ENCODE measurements at places on chromosomes 7 and 10.

GRCh38 chr10:48627984-48628609, 23.2 kb upstream of the ARHGAP22 start:
- no peak for DNase-seq

DNA sequence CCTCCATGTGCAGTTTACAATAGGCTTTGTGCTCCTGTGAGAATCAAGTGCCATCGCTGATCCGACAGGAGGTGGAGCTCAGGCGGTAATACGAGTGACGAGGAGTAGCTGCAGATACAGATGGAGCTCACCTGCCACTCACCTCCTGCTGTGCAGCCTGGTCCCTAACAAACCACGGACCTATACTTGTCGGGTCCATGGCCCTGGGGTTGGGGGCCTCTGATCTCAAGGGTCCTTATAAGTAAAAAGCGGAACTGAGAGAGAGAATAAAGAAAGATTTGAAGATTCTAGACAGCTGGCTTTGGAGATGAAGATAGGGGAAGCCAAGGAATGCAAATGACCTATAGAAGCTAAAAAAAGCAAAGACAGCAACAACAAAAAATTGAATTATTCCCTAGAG, 130.6 kb downstream of the PLXDC2 start:
- no peak for DNase-seq

DNA sequence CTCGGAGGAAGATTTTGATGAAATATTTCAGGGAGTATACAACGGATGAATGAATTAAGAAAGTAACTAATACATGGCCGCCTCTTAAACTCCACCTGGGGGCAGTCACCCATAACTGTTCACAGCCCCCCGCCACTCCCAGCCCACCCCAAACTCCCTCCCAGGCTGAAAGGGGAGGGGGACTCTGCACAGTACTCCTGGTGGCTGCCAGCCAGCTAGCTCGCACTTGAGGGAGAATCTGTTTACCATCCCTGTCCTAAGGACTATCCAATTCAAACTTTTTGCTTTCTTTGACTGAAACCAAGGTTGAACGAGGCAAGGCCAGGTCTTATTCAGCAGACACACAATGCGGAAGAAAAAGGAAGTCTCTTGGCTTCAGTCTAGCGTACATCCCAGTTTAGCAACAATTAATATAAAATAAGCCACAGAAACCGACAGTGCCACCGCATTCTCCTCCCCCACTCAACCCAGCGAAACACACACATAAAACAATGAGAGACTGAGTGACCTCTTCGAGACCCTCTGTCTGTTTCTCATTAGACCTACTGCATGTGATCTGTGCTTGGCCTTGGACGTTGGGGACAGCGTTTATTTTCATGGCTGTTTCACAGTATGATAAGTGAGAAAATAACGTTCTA, 219.5 kb downstream of the GLI3 start:
- DNase-seq, result no peak

GRCh38 chr10:11678074-11678793, 63.9 kb upstream of the ECHDC3 start:
- no peak for DNase-seq

DNA sequence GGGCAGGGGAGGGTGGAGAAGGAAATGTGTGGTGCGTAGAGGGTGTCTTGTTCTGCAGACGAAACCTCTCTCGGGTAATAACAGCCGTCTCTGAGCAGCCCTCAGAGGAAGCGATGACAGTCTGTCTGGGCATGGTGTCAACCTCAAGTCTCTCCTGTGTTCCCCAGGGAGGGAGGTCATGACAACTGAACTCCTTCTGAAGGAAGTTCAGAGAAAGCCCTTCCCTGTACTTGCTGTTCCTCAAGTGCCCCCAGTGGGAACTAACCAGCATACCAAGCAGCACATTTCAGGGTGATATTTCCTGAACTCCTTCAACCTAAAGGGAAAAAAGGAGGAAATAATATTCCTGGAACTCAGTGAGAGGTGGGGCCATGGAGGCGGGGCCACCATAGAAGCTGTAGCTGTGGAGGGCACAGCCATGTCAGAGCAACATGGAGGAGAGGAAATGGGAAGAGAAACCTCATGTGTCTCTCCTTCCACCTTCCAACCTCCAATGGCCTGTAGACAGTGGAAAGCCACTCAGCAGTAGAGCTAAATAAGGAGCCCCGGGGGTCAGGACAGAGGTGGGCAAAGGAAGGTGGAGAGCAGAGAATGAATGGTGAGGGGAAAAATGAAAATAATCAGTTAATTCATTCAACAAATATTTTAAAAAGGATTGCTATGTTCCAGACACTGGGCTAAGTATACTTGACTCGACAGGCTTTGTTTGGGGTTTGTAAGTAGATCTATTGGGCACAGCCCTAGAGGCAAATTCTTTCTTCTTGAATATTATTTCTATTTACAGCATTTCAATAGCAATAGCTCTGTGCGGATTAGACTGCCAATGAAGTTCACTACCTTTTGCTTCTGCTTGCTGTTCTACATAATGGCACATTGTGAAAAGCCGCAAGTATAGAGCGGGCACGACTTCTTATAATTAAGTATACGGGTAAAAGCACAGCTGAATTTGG, 61.0 kb upstream of the AOAH start:
- no peak for DNase-seq

DNA sequence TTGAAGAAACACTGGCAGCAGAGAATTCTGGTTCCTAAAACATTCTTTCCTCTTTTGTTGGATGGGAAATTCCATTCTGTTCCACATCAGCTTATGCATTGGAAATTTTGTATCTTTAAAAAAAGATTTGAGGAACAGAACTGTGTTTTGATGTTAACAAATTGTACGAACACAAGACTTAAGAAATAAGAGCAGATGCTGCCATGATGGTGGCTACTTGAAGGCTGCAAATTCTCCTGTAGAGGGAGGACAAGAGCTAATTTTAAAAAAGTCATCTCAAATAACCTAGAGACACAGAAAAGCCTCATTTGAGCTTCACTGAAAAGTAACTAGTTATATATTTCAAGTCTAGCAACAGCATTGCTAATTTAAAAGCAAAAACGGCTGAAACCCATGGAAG, 29.8 kb downstream of the NDUFB2 start:
- no peak for DNase-seq

DNA sequence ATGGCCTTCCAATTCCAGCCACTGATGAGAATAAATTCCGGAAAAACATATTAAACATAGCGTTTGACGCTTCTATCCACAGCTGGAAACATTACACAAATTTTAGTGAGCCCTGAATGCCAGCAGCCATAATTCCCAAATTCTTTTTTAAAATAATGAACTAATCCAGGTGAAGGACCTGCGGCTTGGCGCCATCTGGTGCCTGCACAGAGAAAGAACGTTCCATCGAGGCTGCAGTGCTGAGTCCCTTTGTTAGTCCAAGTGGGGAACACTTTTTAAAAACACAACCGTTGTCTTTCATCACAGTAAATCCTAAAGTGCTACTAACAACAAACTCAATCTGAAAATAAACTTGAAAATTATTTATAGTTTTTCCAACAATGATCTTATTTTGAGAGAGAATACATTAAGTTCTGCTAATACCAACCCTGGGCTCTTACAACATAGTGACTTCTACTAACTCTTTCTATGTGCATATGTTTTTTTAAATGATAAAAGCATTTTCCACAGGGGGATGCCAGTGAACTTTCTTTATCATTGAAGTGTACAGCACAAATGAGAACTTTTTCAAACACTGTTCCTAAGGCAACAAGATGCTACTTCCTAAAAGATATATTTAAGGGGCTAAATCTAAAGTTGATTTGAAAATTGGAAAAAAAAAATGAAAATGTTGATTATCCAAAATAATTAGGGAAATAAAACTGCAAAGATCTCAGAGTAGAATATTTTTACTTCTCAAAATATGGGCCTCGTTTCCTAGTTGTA, 166.9 kb upstream of the RNF32 start:
- DNase-seq, result no peak

DNA sequence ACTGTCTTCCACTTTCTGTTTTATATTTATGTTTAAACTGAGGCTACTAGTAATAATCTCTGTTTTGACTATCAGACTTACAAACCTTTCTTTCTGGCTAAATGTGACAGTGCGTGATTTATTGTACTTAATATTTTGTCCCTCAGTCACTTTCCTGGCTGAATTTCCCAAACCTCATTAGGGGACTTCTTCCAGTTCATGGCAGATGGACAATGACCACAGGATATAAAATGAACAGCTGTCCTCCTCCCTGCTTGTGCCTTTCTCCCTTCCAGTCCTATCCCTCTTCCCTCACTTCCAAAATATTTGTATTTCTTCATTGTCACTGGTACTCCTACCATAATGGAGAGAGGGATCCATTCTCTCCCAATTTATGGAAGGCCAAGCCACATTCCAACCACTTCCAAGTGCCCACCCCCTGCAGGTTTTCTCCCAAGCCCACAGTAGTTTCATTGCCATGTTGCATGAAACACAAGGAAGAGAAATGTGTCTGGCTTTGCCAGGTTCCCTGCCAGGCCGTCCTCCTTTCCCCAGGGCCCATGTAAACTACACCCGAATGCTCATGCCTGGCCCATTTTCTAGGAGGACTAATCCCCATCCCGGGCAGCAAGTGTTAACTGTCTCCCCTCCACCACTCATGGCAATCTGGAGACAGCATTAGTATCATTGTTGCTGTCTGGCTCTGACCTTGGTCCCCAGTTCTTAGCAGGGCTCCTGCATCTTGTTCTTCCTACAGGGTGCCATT, 269.5 kb upstream of the SLC26A5 start:
- DNase-seq, result no peak

GRCh38 chr7:157032128-157032527, 21.7 kb upstream of the MNX1 start:
- DNase-seq, result no peak

DNA sequence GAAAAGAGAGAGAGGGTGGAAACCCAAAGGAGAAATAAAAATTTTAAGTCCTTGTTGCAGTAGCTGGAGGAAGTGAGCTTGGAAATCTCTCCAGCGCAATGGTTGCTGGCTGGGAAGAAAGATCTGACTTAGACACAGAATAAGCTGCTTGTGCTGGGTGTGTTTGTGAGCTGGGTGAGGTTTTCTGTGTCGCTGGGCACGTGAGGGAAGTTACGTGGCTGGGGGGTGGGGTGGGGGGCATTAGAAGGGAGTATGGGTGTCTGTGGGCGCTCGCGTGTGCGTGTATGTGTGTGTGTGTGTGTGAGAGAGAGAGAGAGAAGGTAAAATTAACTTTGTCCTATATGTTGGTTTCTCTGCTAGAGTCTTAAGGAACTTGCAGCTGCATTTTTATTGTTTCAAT, 11.6 kb downstream of the TCF7L2 start:
- DNase-seq, result no peak

- DNase-seq, result no peak
These were observed 197.5 kb downstream of the MALRD1 start for GRCh38 chr10:19245889-19246752.

DNA sequence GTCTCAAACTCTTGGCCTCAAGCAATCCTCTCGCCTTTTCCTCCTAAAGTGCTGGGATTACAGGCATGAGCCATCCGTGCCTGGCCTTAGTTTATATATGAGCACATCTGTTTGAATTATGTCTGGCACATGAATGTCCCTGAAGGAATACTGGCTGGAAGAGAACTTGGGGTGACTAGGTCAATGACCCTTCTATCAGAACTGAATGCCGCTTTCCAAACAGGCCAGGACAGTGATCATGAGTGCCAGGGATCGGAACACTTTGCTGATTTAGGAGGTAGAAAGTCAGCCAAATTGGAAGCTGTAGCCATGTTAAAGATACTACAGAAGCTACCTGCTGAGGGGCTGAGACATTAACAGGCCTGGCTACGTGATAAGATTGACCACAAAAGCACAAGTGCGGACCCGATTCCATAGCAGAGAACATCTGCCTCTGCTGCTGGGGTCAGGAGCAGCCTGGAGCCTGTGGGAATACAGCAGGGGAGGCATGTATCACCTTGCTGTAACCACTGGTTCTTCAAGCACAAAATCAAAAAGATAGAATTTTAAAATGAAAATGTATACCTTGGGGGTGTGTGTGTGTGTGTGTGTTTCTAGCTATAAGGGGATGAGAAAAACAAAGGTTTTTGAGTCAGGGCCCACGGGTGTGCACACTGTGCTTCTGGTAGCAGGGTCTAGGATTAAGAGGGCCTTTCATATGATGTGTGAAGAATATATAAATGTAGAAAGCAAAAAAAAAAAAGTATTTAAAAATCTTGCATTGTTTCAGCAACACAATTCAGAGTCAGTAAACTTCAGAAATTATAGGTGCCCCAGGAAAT, 293.7 kb downstream of the BBS9 start:
- no peak for DNase-seq

DNA sequence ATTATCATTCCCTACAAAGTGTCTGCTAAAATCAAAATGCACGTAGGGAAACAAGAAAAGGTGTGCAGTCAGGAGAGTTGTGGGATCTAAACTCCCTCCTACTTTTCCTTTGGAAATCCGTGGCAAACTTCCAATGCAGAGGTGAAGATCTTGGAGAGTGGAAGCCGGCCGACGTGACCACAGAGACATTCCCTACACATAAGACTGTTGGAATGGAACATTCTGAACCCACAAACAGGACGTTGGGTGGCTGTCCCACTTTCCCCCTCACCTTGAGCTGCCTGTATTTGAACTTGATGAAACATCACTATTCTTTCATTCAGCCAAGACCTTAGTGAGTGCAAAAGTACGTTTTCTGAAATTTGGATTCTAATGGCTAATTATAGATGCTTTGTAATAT, 65.9 kb downstream of the PRKCQ start:
- DNase-seq, result no peak

- DNase-seq, result no peak
These were observed 5.6 kb upstream of the ASB4 start for GRCh38 chr7:95479992-95480624.

DNA sequence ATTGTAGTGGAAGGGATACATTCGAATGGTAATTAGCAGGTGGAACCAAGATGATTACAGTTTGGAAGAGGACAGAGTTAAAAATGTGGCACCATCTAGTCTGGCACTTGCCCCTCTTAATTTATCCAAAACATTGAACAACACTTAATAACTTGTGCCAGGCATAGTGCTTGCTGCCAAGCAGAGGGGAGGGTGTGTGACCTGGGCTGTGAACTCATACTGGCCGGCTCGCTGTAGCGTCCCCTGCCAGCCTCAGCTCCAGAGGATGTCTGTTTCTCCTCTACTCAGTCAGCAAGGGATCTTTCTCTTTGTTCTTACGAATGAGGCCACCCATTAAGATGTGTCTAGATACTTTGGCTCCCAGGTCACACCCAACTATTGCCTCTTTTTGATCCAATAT, 179.4 kb upstream of the INHBA start:
- no peak for DNase-seq

DNA sequence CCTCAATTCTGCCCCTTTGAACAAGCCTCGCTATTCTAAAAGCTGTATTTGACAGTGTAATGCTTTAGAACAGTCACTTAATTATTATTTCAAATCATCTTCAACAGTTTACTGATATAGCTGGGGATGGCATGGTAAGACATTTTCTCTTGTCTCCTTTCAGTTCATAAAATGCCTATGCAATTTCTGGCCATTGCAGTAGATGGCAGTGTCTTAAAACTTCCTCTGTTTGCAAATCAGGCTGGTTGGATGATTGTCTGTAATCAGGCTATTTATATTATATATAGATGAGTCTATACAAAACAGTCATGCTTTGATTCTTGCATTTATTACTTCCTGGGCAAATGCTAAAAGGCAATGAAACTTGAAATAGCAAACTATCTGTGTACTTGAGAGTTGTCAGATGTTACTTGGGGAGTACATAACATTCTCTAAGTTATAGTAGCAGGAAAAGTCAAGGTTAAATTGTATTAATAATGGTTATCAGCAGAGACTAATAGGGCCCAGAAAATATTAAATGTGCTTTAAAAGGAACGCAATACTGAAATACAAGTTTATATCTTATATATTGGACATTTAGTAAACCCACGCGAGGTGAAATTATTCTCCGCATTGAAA, 55.5 kb upstream of the LHFPL3 start:
- no peak for DNase-seq

- DNase-seq, result no peak
These were observed 148.8 kb downstream of the HIBADH start for GRCh38 chr7:27513885-27514284.

- no peak for DNase-seq
These were observed 582 bp downstream of the STEAP2 start for GRCh38 chr7:90212149-90212495.

Data from SJSA1 (cell line).